ENCODE measurements at places on chromosomes 3 and 15. TPM values are rescaled to one million over a fixed set of nuclear protein-coding genes. Genes with fewer than 3 reads are reported as not detected.

GCHFR gene
- polyA plus RNA-seq: 33.2 TPM

RNU5B-1 gene
- not detected for polyA plus RNA-seq

DZIP1L gene
- 26.7 TPM for polyA plus RNA-seq

RFTN1 gene
- 28.8 TPM for polyA plus RNA-seq

COLQ gene
- polyA plus RNA-seq: 10.1 TPM

IFT122 gene
- 79.0 TPM for polyA plus RNA-seq

ZFAND6 gene
- 132 TPM for polyA plus RNA-seq

LINGO1 gene
- polyA plus RNA-seq: 12.8 TPM

GORASP1 gene
- polyA plus RNA-seq: 70.2 TPM

WDR93 gene
- polyA plus RNA-seq: 3.7 TPM

CIB2 gene
- polyA plus RNA-seq: 35.2 TPM

COL6A5 gene
- polyA plus RNA-seq: 0.07 TPM

PARP14 gene
- 30.4 TPM for polyA plus RNA-seq

TUSC7 gene
- polyA plus RNA-seq: not detected

OR5H1 gene
- polyA plus RNA-seq: 0.05 TPM

CTXN2 gene
- polyA plus RNA-seq: 0.12 TPM

ADCY5 gene
- polyA plus RNA-seq: 10.6 TPM

SCAMP2 gene
- 64.7 TPM for polyA plus RNA-seq

LXN gene
- 32.5 TPM for polyA plus RNA-seq
